ENCODE measurements at places on chromosomes 6 and 20.

- DNase-seq, result no peak
These were observed 5.9 kb downstream of the HCRTR2 start for GRCh38 chr6:55180258-55180657.

GRCh38 chr6:47163536-47163935 is 121.4 kb upstream of the ADGRF1 start:
- DNase-seq, result no peak

DNA sequence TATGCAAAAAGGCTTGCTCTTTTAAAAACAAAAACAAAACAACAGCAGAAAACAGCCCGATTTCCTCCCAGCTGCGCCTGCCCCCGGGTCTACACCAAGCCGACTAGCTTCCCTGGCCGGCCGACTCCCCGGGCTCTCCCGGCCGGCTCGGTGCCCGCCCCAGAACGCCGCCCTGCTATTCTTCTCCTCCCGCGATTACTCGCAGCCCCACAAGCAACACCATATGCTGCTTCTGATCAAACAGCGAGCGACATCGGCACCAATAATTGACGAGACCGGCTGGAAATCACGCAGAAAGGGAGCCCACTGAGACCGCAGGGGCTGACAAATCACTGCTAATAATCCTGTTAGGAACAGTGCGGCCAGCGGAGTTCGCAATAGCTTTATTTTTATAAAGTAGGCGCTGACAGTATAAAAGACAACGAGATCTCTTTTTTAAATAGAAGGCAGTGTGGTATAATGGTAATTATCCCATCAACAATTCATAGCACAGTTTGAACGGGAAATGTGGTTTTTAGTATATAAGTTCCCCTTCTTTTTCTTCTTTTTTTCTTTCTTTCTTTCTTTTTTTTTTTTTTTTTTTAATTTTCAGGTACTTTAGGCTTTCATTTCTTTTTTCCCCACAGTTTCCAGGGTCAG is 3.3 kb downstream of the SIM1 start:
- DNase-seq, result no peak

DNA sequence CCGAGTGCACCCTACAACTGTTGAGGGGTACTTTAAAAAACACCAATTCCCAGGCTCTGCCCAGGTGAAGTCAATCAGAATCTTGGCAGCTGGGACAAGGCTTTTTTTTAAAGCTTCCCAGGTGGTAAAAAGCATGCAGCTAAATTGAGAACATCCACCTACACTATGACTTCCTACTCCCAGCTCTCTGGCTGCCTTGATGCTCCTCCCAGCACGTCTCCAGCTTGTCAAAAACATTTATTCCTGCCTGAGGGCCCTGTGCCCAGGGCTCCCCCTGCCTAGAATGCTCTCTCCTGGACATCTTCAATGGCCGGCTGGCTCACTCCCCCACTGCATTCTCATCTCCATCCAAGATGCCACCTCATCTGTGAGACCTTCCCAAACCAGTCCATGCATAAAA is 9.9 kb downstream of the ZBTB24 start:
- no peak for DNase-seq

DNA sequence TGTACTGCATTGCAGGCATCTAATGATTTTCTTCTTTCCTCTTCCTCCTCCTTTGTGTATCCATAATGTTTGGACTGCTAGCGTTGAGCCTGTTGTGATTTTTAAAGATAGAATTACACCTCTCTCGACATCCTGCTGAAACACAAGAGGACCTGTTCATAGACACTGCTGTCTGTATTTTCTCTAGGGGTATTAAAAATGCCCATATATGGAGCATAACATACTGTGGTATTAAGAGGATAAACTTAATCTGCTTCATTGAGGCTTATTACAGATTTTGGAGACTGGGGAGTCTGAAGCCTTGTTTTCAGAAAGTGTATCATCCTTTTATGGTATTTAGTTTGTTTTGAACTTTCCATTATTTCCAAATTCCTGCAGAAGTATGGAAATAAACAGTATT is 414.3 kb downstream of the CDKAL1 start:
- no peak for DNase-seq

- no peak for DNase-seq
These were observed 289.7 kb upstream of the RNF24 start for GRCh38 chr20:4305091-4305490.
